ENCODE measurements at places on chromosomes 2 and 18. TPM values are rescaled to one million over a fixed set of nuclear protein-coding genes. Genes with fewer than 3 reads are reported as not detected.

Gene TCF23
- total RNA-seq, result not detected

Gene MYCN
- total RNA-seq, result 0.32 TPM

Gene RGPD3
- total RNA-seq, result under 0.01 TPM

Gene C1QL2
- total RNA-seq, result not detected

Gene CPLX4
- not detected for total RNA-seq

Gene ST6GAL2
- total RNA-seq, result 1.9 TPM

Gene PDE1A
- total RNA-seq, result 15.3 TPM

Gene KCNS3
- 1.4 TPM for total RNA-seq

Gene VWA3B
- total RNA-seq, result not detected

Gene EML6
- total RNA-seq, result not detected

Gene GALNT5
- total RNA-seq, result 7.6 TPM

Gene PDE11A
- total RNA-seq, result not detected

Gene RUFY4
- not detected for total RNA-seq

Gene PRSS56
- not detected for total RNA-seq

Gene SLC4A5
- 0.48 TPM for total RNA-seq

Gene ANKRD62
- total RNA-seq, result not detected

Gene ZNF385B
- not detected for total RNA-seq

Gene MARCO
- total RNA-seq, result not detected

Gene DUSP19
- 3.3 TPM for total RNA-seq

Gene ATG16L1
- total RNA-seq, result 16.0 TPM

Gene TCF4
- 51.3 TPM for total RNA-seq

Gene PIEZO2
- 25.4 TPM for total RNA-seq

Gene SPP2
- total RNA-seq, result not detected

Gene SNORC
- total RNA-seq, result 6.8 TPM

Gene ACMSD
- not detected for total RNA-seq

Gene FTCDNL1
- not detected for total RNA-seq

Gene TDRD15
- not detected for total RNA-seq

Gene KLHL14
- not detected for total RNA-seq

Gene CACNB4
- under 0.01 TPM for total RNA-seq

Gene DSEL
- 12.2 TPM for total RNA-seq

Gene PPP1R1C
- 0.96 TPM for total RNA-seq

Gene TMEM182
- 2.6 TPM for total RNA-seq

Gene CHRND
- total RNA-seq, result not detected

Gene GAD1
- not detected for total RNA-seq

Gene SERPINB2
- 1.4 TPM for total RNA-seq

Gene UGT1A8
- total RNA-seq, result not detected

Gene GAREM2
- total RNA-seq, result 1.9 TPM

Gene ETAA1
- total RNA-seq, result 36.2 TPM

Gene ABCB11
- not detected for total RNA-seq
